ENCODE measurements at places on chromosomes 11 and 22. TPM values are rescaled to one million over a fixed set of nuclear protein-coding genes. Genes with fewer than 3 reads are reported as not detected.

WNT7B gene
- not detected for total RNA-seq

PGR gene
- total RNA-seq: under 0.01 TPM

SLC5A1 gene
- not detected for total RNA-seq

CNGA4 gene
- 0.09 TPM for total RNA-seq

DDX25 gene
- total RNA-seq: not detected

CASP12 gene
- total RNA-seq: not detected

C1QTNF6 gene
- total RNA-seq: 5.8 TPM

ARHGAP20 gene
- 6.7 TPM for total RNA-seq

SULT4A1 gene
- total RNA-seq: 0.09 TPM

TMPRSS13 gene
- total RNA-seq: not detected

All from smooth muscle cell of bladder (primary cell).